GM06990 (cell line): ENCODE measurements at places on chromosomes 13 and 19.

DNA sequence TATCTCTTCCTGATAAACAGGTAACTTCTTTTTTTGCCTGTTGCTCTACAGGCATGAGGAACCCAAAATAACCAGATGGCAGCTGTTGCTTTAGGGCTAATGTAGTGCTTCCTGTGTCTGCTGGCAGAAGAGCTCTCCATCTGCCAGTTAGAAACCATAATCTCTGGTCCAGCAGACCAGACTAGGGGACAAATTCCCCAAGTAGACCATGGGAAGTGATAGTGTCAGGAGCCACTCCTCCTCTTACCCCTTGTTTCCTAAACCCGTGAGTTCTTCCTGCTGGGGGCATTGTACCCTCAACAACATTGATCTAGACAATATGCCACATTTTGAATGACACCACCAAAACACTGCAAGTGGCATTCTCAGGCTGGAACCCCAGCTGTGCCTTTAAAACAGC is 135.9 kb downstream of the DLEU7 start:
- DNase-seq: no peak

- DNase-seq: no peak
Observed at GRCh38 chr13:71873418-71874247, 6.6 kb upstream of the DACH1 start.

GRCh38 chr19:47762615-47763308 is 15.7 kb upstream of the SELENOW start:
- no peak for DNase-seq

DNA sequence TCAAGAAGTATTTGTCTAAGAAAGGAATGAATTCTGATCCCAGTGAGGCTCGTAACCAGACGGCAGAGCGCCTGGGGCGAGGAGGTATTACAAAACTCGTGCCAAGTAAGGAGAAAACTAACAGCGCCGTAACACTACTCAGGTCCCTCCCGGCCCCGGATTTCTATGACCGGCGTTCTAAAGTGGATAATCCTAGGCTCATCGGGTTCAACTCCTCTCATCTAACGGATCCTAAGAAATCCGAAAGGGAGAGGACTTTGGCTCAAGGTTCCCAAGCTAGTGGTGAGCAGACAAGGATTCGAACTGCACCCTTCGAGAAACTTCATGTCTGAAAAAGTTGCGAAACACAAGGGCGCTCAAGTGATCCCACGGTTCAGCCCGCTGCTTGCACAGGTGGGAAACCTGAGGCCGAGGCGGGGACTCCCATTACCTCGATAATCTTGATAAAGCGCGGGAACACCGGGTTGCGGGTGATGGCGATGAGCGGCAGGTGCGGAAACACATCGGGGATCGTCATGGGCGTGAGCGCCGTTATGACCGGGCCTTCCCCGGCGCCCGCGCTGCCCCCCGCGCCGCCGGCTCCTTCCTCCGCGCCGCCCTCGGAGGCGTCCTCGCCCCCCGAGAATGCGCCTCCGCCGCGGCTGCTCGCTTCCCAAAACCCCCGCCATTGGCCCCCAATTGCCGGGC is 529 bp downstream of the LONP1 start:
- no peak for DNase-seq

DNA sequence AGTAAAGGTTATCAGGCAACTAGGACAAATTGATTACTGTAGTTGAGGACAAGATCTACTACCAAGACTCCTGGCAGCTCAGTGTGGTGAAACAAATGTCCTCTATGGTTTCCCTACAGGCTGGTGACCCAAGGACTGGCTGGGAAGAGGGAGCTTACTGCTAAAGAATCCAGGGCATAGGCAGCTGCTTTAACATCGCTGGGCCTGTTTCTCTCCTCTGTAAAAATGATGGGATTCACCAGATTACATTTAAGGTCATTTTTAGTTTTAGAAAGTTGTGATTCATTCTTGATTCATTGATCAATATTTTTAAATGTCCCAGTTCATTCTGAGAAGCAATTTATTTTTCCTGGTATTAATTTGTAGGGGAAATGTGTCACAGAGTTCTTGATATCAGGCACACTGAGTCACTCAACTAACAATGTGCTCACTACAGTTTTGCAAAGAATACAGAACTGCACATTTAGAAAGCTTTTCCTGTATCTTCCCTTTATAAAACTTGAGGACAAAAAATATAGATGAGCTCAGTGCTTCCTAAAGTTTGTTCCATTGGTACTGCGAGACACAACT is 19.6 kb upstream of the FAM124A start:
- DNase-seq: no peak

GRCh38 chr13:80168089-80168850 is 172.7 kb downstream of the SPRY2 start:
- no peak for DNase-seq

DNA sequence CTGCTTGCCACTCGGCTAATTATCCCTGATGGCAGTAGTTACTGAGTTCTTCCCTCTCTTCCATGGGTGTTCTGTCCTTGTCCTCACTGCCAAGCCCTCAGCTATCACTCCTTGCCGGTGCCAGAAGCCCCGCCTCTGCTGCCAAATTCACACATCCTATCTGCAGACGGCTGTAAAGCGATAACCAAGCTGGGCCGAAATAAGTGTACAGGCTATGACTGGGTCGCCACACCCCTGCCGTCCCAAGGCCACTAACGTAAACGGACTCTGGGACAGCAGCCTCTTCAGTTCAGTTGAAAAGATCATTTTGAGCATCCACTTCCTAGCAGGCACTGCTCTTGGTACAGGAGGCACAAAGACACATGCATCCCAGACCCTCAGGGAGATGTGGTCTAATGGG is 13.3 kb downstream of the SLC7A1 start:
- no peak for DNase-seq

- DNase-seq: peak; percentile 32
Observed at GRCh38 chr13:77696006-77696878, 1.2 kb upstream of the SLAIN1 start.

DNA sequence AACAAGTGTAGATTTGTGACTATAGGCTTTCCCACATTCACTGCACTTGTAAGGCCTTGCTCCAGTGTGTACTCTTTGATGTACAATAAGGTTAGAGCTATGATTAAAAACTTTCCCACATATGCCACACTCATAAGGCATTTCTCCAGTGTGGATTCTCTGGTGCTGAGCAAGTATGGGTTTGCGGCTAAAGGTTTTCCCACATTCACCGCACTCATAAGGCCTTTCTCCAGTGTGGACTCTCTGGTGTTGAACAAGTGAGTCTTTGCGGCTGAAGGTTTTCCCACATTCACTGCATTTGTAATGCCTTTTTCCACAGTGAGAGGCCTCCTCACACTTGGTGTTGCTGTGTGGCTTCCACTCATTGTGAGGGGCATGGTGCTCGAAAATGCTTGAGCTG is 3.7 kb downstream of the ZNF772 start:
- DNase-seq: no peak

GRCh38 chr19:54319049-54319448 is 6.1 kb upstream of the LILRA5 start:
- no peak for DNase-seq
